ENCODE measurements at places on chromosomes 11 and 22.
A peak's percentile ranks its signal among the peaks of the same experiment; 100 is the strongest.

- peak; percentile 92 for DNase-seq
Observed at GRCh38 chr11:126163074-126163700, 48.3 kb downstream of the RPUSD4 start.

DNA sequence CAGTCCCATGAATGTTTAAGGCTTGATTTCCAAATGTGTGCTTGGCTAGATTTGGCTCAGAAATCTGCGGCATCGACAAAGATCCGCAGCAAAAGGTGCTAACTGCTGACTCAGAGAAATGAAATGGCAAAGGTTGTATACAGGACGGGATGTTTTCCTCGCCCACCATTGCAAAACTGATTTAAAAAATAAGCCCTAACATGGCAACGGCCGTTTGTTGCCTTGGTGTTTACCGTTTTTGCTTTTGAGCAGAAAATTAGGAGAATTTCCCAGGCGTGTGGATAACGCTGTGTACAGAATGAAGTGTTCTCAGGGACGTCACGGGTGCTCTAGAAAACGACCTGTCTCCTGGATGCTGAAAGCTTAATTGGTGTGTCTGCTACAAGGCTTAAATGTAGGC, 70.2 kb downstream of the ARHGAP8 start:
- DNase-seq = no peak

DNA sequence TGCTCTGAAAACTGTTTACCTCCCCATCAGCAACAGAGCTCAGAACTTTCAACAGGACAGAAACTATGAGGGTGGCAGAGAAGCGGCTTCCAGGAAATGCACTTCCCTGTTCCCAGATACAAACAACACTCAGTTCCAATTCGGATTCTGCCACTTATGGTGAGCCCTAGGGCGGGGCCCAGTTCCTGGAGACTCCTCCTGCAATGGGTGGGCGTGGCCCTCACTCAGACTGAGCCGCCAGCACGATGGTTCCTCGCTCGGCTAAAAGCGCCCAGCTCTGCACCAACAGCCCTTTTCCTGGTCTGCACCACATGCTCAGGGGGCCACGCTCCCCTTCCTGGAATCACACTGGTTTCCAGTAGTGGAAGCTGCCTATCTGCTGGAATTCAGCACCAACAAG, 314.1 kb downstream of the CTTN start:
- peak; percentile 70 for DNase-seq

GRCh38 chr11:47889714-47890441, 41.7 kb upstream of the NUP160 start:
- DNase-seq = no peak

GRCh38 chr22:42626951-42627625, 12.4 kb upstream of the POLDIP3 start:
- DNase-seq = no peak

DNA sequence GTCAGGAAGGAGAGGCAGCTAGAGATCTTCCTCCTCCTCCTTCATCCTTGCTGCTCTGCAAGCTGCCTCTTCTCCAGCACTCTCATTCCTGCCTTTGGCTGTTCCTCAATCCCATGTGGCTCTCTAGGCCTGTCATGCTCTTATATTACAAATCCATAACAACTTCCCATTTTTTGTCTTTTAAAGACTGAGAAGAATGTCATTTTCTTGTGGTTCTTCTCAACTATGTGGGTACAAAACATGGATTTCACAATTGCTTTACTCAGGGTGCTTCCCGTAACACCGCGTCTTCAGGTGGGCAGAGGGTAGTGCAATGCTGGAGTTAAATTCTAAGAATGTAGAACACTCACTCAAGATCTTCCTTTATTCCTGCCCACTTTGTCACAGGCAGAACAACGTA, 6.8 kb upstream of the CAT start:
- no peak for DNase-seq

- no peak for DNase-seq
Observed at GRCh38 chr22:25021976-25022711, 69.6 kb downstream of the KIAA1671 start.

- peak; percentile 81 for DNase-seq
Observed at GRCh38 chr22:33000342-33001280, 57.6 kb downstream of the SYN3 start.

GRCh38 chr22:45055936-45056335, 46.1 kb upstream of the PHF21B start:
- no peak for DNase-seq

DNA sequence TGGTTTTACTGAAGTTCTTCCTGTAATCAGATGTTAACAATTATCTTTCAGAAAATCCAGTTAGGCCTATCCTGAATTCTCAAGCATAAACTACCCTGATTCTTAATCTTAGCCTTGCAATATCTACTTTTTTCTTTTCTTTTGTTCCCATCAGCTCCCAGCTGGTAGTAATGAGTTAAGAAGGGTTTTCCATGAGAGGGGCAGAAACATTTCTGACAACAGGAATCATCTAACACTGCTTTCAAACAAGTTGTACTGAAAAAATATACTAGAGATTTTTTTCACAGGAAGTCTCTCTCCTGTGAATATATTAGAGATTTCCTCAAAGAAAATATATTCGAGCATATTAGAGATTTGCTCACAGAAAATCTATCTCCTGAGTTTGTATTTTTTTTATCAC, 3.3 kb upstream of the TRIM6 start:
- no peak for DNase-seq

GRCh38 chr22:19090586-19091127, 31.6 kb downstream of the DGCR2 start:
- no peak for DNase-seq

GRCh38 chr11:61328351-61328750, 4.6 kb downstream of the DDB1 start:
- no peak for DNase-seq

GRCh38 chr11:2137202-2138067, 1.8 kb downstream of the IGF2 start:
- peak; percentile 90 for DNase-seq

DNA sequence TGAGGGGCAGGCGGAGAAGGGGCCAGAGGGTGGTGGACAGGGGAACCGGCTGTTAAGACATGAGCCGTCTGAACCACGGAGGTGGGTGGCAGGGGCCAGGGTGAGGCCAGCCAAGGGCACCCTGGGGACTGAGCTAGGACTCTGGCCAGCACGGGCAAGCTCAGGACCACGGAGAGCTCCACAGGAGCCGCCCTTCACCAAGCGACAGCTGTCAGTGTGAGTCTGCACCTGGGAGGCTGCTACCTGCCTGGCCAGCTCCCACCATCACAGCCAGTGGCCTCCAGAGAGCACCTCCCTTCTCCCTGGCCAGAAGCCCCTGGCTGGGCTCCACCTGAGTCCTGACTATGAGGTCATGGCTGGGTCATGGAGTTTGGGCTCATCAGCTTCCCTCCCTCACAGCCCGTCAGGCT, 21.6 kb downstream of the MGAT3 start:
- peak; percentile 44 for DNase-seq

- DNase-seq = no peak
Observed at GRCh38 chr11:69122326-69122629, 33.5 kb upstream of the SMIM38 start.

DNA sequence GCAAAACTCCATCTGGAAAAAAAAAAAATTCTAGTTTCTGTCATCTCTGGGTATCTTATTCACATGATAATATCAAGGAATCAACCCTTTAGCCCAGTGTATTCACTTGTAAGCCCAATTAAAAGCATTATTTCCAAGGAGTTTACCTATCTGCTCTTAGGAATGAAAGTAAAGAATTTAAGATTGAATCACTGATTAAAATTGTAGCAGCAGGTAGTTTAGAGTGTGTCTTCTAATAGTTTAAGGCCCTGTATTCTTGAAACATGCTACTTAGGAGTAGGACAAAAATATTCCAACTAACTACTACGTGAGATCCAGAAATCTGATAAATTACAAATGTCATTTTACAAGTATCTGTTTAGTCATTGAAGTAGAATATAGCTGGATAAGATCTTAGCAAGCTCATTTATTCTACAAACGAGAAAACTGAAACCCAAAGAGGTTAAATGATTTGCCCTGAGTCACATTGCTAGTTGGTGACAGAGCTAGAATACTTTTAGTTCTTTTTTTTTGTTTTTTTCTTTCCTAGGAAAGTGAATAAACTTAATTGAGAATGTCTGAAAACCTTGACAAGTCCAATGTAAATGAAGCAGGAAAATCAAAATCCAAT, 4.0 kb downstream of the TCP11L1 start:
- DNase-seq = no peak

GRCh38 chr11:72534371-72535193, 100.3 kb upstream of the CLPB start:
- DNase-seq = peak; percentile 68

- no peak for DNase-seq
Observed at GRCh38 chr11:128238521-128239265, 348.7 kb downstream of the ETS1 start.

DNA sequence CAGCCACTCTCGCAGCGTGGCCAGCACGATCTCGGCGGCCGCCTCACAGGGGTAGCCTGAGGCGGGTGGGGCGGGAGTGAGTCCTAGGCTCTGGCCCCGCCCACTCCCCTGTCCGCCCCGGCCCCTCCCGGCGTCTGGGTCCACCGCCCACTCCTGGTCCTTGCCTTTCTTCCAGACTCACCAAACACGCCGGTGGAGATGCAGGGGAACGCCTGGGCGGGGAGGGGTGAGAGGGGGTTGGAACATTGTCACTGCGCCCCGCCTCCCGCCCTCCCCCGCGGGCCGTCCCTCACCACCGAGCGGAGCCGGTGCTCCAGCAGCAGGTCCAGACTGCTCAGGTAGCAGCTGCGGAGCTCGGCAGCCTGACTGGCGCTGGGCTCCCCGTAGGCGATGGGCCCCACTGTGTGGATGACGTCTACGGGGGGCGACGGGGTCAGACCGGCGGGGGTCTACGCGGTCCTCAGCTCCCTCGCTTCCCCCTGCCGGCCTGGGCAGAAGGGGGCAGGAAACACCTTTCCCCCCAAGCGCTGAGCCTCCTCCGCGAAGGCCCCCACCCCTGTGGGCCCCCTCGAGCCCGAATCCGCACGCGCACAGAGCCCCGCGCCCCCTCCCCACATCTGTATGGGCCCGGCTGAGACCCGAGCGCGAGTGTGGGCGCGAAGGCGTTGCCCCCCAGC, 13.2 kb downstream of the OTUB1 start:
- DNase-seq = peak; percentile 73

DNA sequence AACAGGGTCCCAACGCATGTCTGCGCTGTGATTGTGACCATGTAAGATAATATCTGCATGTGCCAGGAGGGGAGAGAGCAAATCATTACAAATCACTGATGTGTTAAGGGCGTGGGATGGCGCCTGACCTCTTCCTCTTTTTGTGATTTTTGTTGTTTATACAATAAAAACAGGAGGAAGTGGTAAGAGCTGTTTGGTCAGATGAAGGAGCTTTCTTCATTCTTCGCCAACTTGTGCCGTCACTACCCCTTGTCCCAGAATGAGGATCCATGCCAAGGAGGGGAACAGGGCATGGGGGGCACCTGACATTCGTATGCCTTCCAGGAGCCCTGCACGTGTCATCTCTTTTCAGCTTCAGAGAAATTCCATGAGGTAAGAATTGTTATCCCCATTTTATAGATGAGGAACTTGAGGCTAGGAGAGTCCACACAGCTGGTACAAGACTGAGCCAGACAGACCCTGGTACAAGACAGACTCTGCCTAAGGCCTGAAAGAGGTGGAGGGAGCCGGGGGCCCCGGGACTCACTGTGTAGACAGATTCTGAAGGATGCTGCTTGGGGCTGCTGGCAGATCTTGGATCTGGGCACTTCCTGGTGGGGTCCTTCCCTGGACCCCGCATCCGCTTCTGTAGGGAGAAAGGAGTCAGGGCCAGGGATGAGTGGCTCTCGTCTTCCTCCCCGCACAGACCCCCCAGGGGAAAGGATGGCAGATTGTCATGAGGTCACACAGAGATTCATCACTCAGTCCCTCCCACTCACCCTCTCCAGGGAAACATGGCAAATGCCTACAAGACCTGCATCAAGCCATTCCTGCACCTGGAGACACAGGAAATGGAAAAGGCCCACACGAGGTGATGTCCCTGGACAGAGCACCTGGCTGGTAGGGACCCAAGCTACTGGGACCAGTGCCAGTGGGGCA, 34.6 kb downstream of the NFAM1 start:
- no peak for DNase-seq

DNA sequence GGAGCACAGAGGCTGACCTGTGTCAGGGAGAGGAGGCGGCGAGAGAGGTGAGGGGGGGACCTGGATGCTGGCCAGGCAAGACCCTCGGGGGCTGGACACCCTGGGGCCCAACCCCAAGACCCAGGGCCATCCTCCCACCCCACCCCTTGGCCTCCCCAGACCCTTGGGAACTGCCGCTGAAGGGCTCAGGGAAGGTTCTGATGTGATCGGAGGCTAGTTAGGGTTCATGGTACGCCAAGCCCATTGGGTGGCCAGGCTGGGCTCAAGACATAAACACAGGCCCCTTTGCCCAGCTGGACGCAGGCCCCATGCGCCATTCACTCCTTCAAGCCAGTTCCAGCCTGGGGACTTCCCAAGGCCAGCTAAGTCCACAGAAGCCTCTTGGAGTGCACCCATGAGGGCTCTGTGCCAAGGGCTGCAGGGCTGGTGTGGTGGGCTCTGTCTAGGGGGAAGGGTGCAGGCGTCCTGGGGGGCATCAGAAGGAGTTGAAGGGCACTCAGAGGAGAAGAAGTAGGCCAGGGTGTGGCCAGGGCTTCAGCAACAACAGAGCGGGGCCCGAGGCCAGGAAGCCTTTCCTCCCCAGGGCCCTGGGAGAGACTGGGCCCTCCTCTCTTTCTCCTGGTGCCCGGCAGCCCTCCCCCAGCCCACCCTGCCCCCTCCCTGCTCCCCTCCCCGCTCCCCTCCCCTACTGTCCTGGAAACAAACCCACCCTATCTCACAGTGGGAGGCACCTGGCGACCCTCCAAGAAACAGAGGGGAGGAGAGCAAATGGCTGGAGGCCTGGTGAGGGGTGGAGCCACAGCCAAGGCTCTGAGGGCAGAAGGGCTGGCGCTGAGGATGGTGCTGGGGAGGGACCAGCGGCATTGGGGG, 12.9 kb downstream of the TSPAN32 start:
- peak; percentile 84 for DNase-seq

DNA sequence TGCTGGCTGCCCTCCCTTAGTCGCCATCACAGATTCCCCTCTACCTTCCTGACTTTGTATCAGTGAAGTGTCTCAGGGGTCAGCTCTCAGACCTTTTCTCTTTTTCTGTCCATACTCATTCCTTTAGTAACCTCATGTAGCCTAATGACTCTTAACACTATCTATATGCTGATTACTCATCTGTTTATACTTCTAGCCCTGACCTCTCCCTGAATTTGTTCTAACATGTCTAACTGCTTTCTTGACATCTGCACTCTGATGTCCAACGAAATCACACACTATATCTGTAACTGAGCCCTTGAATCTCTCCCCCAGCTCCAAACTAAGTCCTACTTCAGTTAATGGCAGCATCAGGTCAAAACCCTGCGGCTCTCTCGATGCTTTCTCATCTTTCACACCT, 135.8 kb upstream of the TIMP3 start:
- DNase-seq = no peak

DNA sequence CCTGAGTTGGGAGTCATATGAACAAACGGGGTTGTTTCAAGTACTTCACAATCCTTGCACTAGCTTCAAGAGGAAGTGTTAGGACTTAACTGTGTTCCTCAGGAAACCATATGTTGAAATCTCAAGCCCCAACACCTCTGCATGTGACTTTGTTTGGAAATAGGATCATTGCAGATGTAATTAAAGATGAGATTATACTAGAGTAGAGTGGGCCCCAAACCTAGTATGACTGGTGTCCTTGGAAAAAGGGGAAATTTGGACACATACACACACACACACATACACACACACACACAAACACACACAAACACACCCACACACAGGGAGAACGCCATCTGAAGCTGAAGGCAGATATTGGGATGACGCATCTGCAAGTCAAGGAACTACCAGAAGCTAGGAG, 6.4 kb upstream of the CEP295 start:
- DNase-seq = no peak

- DNase-seq = peak; percentile 96
Observed at GRCh38 chr11:5280582-5281102, 10.9 kb upstream of the HBE1 start.

GRCh38 chr22:44272401-44272771, 40.4 kb downstream of the SHISAL1 start:
- DNase-seq = no peak
